ENCODE measurements at places on chromosomes 5 and 9.

DNA sequence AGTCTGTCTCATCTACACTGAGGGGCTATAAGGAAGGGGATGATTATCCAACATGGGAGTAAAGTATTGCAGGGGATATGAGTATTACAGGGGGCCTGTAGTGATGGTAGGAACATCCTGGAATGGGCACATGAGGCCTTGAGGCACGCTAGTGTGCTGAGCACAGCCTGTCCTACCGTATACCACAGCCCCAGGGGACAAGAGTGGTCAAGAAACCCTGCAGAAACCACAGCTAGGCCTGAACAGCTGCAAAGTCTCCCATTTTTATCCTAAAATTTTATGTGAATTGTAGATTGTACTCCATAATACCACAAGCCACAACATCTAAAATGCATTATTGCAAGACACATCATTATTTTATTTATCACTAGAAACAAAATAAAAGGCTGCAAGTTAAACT is 136.3 kb upstream of the ASTN2 start:
- no peak for DNase-seq

DNA sequence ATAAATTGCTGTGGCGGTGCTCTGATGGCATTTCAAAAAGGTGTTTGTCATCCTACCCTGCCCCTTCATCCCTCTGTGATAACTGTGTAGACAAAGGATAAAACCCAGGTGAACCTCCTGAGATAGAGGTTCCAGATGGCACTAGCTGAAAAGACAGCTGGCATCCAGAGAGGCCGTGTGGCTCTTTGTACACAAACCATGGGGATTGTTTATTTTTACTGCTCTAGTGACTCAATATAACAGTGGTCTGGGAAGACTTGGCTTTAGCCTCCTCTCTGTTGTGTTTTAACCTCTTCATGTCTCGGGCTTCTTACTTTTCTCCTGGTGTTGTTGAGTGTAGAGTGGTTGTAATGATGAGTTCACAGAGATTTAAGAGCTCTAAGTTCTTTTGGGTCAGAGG is 48.8 kb downstream of the SH3GL2 start:
- peak; percentile 72 for DNase-seq

GRCh38 chr5:143037071-143037470 is 266.9 kb downstream of the ARHGAP26 start:
- DNase-seq, result no peak

- no peak for DNase-seq
Measured at GRCh38 chr9:137389428-137389746, 33.6 kb downstream of the EXD3 start.

DNA sequence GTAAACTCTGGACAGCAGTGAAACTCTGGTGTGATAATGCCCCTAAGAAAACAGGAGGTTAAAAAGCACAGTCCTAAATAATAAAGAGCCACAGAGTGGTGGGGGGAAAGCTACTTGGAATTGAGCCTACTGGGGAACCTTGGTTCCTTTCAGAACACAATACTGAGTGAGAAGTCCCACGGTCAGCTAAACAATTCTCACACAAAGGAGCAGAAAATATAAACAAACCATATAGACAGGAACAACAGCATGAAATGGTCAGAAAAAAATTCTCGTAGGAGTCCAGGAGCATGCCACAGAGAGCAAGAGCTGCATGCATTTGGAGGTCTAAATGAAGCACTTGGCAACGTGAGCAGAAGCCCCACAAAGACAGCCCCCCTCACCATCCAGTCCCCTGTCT is 56.0 kb downstream of the TEK start:
- no peak for DNase-seq

DNA sequence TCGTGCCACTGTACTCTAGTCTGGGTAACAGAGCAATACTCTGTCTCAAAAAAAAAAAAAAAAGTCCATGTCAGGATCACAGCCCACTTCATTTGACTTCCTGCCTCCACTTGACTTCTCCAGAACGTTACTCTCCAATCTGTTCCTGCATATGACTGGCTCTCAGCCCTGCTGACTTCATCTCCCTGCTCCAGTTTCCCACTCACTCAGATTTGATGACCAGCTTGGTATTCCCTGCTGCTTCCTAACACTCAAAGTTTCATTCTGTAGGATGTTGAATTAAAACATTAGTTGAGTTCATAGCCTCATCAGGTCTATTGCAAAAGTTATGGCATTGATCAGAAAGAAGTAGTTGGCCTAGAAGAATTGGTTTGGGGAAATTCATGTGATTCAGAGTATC is 52.3 kb downstream of the UGCG start:
- no peak for DNase-seq

DNA sequence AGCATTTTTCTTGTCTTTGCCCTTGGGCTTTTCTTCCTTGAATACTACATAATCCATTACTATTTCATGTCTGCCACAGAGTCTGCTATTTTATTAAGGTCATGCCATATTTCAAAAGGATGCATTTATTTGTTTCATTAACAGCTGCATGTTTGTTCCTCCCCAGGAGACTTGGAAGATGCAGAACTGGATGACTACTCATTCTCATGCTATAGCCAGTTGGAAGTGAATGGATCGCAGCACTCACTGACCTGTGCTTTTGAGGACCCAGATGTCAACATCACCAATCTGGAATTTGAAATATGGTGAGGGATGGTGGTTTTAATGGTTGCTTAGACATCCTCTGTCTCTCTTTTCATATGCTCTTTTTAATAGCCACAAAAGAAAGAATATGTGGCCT is 4.0 kb downstream of the IL7R start:
- no peak for DNase-seq

- DNase-seq, result no peak
Measured at GRCh38 chr5:133319905-133320520, 268.2 kb downstream of the HSPA4 start.

GRCh38 chr5:16391858-16392649 is 73.5 kb downstream of the ZNF622 start:
- DNase-seq, result no peak
